Caudate nucleus (tissue), 63 donors: ENCODE measurements at places on chromosomes 7 and 10.

DNA sequence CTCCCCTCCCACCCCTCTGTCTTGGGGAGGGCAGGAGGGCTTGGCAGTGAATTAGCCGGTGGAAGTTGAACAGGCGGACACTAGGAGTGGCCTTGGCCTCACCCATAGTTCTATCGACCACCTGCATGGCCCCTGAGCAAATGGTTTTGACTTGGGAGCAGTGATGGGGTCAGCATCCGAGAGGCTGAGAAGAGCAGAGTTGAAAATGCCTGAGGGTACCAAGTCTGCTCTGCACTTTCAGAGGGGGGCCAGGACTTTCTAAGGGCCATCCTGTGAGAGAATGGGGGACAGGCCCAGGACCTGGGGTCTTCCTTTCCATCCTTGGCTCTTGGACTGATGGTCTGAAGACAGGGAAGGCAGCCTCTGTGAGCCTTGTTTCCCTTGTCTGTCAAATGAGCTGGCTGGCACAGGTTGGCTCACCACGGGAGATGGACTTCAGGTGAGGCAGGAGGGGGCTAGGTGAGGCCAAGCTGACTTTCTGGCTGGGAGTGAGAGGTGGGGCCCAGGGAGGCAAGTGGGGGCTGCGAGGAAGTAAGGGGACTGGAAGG is 29.4 kb downstream of the CDH23 start:
- DNase-seq = no peak

GRCh38 chr7:27247452-27248426 is 5.1 kb downstream of the EVX1 start:
- no peak for DNase-seq

GRCh38 chr10:47366181-47366631 is 17.9 kb downstream of the ZNF488 start:
- DNase-seq = no peak

DNA sequence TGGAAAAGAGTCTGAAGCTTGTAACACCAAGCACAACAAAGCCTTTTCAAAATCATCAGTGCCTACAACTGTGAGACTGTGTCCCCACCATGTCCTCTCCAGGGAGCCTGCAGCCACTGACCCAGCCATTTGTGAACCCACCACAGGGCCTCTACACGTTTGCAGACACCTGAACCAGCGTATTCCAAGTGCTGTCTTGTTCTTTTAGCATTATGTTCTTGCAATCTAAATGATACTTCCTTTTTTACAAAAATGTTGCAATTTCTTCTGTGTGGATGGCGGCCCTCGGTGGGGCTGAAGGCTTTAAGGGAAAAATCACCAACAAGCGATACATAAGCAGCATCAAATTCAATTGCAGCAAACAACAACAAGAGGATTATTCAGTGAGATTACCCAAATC is 403.2 kb upstream of the MGMT start:
- DNase-seq = no peak

DNA sequence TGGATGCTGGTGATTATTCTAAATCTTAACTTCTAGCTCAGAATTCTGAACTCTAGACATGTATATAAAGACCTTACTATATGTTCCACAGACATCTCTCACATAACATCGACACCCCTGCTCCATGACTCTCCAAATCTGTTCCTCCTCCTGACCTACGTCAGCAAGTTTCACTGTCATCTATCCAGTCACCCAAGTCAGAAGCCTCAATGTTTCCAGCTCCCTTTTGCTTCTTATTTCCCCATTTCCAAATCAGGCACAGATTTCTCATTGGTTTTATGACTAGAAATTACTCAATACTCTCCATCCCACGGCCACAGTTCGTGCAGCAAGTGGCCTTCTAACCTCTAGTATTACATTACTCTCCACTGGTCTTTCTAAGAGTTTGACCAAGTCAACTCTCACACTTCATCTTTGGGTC is 28.5 kb downstream of the EPC1 start:
- no peak for DNase-seq
